AG04449 (cell line): ENCODE measurements at places on chromosomes 7 and 10.

DNA sequence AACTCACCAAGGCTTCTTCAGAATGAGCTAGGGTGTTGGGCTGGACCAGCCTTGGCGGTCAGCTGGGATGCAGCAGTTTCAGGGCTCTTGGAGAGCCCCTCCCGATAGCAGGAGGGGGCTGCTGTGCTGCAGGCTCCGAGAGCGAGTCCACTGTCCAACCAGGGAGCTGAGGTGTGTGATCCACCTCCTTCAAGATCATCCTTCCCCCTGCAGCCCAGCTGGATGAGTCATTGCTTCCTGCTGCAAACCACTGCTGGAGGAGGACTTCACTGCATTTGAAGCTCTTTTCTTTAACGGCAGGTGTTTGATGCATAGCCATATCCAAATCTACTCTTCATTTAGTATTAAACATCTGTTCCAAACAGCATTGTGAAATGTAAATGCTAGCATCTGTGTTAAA lies 54.2 kb upstream of the EBF3 start:
- DNase-seq, result no peak

GRCh38 chr10:88489107-88489506 lies 94.0 kb downstream of the RNLS start:
- DNase-seq, result no peak

DNA sequence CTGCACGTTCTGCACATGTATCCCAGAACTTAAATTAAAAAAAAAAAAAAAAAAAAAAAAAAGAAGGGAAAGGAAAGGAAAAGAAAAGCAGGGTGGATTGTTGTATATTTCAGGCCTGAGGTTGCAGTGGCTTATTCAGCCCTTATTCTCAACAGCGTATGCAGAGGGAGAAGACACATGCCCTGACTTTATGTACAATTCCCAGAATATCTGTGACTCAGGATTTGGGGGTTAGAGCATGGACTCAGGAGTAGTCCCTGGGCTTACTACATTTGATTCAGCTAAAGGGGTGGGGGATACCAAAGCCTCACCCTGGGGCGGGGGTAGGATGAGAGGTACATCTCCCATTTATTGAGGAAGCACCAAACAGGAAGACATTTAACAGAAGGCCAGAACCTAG lies 137.4 kb downstream of the MYOF start:
- DNase-seq, result no peak

- no peak for DNase-seq
These were observed 232.9 kb downstream of the FOXP2 start for GRCh38 chr7:114647518-114647917.

- no peak for DNase-seq
These were observed 159.0 kb upstream of the MEOX2 start for GRCh38 chr7:15845461-15845860.

DNA sequence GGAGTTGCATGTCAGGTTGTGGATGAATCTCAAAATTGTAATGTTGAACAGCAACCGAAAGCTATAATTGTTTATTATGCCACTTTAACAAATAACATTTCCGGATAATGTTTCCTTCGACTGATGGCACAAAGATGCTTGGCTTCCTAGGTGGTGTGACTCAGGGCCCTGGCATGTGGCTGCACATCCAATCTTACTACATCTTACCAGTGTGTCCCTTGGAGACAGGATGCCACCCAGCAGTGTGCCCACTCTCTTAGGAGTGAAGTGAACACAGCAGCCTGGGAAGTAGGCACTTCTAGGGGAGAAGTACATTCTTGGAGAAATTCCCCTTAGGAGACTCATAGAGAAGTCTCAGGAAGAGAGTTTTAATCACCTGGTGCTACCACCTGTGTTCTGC lies 33.0 kb upstream of the GPR26 start:
- DNase-seq, result no peak

GRCh38 chr7:91165006-91165845 lies 99.0 kb upstream of the FZD1 start:
- peak; percentile 64 for DNase-seq

- DNase-seq, result no peak
These were observed 34.5 kb upstream of the GATAD1 start for GRCh38 chr7:92412745-92413144.

DNA sequence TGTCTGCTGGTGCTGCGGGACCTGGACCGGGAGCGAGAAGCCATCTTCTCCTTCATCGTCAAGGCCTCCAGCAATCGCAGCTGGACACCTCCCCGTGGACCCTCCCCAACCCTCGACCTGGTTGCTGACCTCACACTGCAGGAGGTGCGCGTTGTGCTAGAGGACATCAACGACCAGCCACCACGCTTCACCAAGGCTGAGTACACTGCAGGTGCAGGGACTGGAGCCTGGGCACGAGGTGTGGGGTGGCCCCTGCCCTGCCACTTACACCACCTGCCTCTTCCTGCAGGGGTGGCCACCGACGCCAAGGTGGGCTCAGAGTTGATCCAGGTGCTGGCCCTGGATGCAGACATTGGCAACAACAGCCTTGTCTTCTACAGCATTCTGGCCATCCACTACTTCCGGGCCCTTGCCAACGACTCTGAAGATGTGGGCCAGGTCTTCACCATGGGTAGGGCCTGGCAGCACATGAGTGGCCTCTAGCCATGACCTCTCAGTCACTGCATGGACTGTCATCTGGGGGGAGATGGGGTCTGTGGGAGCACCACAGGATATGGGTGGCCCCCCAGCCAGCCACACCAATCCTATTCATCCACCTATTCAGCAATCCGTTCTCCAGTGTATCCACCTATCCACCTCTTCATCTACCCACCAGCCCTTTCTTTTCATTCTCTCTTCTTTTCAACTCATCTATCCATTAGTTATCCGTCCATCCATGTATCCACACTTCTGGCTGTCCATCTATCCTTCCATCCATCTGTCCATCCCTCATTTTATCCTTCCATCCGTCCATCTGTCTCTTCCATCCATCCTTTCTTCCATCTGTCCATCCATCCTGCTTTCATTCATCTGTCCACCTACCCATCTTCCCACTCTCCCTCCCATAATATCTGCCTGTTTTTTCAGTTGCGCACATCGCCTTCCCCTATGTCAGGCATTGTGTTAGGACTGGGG lies 34.5 kb upstream of the VSIR start:
- DNase-seq, result no peak

DNA sequence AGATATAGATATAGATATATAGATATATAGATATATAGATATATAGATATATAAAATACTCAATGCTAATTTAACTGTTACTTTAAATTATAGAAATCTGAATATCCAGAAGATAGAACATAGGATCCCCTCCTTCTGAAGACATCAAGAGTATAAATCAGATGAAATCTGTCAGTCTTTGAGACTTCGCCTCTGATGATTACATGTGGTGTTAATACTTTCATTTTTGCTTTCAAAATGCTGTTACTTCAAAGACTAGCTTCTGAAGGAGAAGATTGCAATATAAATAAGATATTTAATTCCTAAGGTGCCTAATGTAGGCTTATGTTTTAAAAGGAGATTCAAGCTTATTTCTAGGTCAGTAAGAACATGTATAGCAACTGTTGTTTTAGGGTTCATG lies 180.4 kb downstream of the TSPAN12 start:
- no peak for DNase-seq

GRCh38 chr7:2670720-2671391 lies 17.1 kb upstream of the AMZ1 start:
- DNase-seq, result no peak

DNA sequence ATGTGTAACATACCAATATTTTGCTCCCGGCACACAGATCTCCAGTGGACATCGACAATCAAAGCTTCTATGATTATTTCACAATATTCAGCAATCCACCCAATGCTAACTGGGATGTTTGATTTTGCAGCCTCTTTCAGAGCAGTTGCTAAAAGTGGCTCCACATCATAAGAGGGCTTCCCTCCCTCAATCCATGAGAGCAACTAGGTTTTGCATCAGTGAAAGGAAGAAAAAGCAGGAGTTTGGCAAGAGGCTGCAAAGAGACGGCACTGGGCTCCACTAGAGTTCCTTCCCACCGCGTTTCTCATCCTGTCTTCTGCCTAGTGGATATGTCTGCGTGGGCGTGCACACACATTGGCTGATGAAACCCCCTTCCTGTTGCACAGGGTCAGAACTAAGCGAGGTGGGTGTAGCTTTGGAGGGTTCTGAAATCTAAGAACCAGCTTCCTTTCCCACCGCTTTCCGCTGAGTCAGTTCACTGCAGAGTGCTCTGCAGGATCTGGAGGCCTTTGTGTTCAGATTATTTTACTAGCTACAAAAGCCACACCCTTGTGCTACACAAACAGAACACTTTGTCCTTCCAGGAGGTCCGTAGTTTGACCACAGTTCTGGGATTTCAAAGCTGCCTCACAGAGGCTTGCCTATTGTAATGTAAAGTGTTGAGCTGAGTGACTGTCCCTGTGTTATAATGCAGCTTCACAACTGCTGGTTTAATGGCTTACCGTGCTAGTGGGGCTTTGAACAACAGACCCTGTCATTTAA lies 28.1 kb downstream of the ARL4A start:
- DNase-seq, result peak; percentile 29

DNA sequence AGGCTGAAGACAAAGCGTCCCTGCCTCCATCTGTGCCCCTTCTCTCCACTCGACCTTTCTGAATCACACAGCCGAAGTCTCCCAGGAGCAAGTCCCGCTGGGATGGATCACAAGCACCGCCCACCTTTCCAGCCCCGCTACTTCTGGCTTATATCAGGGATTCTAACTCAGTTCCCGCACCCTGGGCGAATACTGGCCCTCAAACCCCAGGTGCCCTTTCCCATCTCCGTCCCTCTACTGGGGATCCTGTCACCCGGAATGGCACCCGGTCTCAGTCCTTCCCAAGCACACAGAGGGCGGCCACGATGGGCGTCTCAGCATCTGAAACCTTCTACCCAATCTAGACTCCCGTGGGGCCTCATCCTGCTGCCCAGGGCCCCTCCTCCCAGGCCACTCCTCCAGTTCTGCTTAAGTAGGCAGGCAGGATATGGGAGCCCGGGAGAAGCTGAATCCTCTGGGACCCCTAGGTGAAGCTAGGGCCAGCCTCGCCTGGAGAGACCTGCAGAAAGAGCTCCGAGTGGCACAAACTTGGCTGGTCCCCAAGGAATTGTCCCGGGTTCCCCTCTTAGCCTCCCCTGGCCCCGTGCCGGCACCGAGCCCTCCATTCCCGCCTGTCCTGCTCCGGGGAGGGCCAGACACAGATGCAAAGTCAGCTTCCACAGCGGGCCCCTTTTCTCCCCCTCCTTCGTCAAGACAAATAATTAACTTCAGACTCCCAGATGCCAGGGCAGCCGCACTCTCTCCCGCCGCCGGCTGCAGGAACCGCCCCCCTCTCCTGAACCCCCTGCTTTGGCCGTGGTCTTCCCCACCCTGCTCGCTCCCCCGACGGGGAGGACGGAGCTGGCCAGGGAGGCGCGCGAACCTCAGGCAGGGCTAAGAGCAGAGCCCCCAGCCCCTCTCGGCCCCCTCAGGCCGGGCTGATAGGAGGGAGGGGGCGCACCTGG lies 612 bp downstream of the KCP start:
- DNase-seq, result no peak

GRCh38 chr7:110209884-110210283 lies 881.0 kb upstream of the LRRN3 start:
- DNase-seq, result no peak

DNA sequence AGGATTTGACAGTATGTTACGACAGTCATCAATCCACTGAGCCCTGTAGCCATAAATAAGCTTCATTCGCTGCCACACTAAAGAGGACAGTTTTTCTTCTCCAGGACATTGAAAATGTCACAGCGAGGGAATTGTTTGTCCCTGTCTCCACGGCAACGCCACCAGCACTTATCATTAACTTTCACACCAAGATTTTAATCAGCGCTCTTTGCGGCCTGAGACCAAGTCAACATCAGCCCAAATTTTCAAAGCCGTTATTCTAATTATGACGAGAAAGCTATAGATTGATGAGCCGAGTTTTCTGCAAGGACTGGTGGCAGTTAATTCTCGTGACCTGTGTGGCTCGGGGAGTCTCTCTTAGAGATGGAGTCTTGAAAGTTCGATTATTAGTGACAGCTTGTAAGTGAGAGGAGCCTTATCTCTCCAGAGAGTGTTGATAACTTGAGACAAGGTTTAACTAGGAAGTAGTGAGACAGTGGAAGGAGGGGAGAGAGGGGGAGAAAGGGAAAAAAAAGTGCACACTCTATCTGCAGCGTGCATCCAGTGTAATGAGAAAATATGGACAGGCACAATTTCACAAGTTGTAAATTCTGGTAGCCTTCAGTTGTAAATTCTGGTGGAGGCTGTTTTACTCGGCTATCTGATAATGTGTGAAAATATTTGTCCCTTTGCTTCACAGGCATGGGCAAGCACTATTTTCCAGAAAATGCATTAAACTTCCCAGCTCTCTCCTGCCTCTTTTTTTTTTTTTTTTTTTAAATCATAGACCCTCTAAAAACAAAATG lies 473.3 kb downstream of the LRMDA start:
- no peak for DNase-seq

DNA sequence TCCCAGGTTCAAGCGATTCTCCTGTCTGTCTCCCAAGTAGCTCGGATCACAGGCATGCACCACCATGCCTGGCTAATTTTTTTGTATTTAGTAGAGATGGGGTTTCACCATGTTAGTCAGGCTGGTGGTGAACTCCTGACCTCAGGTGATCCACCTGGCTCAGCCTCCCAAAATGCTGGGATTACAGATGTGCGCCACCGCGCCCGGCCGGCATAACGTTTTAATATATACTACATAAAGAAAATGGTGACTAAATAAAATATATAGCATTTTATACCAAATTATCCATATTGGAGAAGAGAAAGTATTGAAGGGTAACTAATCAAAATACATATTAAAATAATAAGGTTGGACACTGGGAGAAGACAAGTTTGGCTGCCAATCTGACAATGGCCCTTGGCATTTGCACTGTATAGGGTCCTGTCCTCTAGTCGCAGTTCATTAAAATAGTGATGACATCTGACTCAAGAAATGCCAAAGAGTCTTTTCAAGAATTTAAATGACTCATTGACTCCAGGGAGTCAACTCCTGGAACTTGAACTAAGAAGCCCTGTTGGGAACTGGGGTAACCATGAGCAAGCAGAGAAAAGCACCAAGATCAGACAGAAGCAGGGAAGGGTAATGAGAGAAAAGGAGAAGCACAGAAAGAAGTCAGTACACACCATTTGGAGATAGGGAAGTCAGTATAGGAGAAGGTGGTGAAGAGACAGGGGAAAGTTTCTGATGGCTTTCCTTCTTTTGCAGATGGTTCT lies 91.1 kb downstream of the CH25H start:
- no peak for DNase-seq

DNA sequence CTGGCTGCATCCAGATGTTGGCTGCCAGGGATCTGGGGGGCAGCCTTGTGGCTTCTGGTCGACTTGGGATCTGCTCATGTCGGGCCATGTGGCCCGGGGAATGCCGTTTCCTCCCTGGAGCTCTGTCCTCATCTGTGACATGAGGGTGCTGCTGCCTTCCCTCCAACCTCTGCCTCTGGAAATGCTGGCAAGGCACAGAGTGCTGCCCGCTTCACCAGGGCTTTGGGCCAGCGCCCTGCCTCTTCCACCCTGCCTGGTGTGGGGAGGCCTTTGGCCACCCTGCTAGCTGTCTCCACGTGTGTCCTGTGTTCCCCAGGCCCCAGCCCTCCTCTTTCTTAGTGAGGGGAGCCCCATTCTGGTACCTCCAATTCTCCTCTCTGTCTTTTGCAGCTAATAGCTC lies 5.8 kb upstream of the SMARCD3 start:
- DNase-seq, result no peak
